ENCODE measurements at places on chromosomes 3 and 15. TPM values are rescaled to one million over a fixed set of nuclear protein-coding genes. Genes with fewer than 3 reads are reported as not detected.

ZDHHC23 gene
- 14.5 TPM for total RNA-seq

GRCh38 chr15:97893967-97894366, 66.5 kb upstream of the ARRDC4 start:
- no peak for DNase-seq

VGLL3 gene
- 5.5 TPM for total RNA-seq

DNA sequence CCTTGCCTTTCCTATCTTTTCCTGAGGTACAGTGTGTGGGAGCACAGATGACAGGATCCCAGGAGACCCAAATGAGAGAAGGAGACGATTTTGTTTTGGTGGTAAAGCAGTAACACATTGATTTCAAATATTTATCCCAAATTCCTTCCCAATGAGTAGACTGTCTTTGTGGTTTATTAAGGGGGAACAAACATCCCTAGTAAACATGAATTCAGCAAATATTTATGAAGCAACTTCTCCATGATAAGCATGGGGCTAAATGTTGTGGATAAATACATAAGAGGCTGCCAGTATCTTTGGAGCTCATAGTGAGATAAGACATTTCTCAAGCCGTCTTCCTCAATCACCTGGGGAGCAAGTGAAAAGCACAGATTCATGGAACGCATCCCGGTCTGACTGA, 460.8 kb upstream of the CFAP20DC start:
- DNase-seq = no peak

DNA sequence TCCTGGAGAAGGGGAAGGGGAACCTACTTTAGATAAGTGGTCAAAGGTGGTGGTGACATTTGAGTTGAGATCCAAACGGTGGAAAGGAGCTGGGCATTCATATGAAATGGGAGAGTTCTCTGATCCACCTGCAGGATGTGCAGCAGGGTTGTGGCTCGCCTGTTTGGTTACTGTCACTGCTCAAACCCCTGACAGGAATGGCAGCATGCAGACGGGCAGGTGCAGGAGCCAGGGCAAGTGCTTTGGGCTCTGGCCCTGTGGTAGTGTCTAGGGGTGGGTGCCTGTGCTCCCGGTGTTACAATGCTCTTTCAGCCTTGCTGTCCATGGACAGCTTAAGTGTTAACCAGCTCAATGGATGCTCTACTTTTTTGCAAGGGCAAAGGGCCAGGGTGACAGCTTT, 18.5 kb downstream of the PAQR9 start:
- no peak for DNase-seq

KLF15 gene
- 21.6 TPM for total RNA-seq

GRCh38 chr3:194972641-194973040, 287.0 kb downstream of the FAM43A start:
- no peak for DNase-seq

DNA sequence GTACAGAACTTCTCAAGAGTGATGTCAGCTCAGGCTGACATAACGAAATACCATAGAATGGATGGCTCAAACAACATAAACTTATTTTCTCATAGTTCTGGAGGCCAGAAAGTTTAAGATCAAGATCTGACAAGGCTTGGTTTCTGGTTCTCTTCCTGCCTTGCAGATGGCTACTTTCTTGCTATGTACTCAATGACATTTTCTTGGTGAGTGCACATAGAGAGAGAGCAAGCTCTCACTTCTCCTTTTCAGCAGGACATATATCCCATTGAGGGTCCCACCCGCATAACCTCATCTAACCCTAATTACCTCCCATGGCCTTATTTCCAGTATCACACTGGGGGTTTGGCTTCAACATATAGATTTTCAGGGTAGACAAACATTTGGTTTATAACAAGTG, 1072.1 kb downstream of the PLOD2 start:
- no peak for DNase-seq

DNA sequence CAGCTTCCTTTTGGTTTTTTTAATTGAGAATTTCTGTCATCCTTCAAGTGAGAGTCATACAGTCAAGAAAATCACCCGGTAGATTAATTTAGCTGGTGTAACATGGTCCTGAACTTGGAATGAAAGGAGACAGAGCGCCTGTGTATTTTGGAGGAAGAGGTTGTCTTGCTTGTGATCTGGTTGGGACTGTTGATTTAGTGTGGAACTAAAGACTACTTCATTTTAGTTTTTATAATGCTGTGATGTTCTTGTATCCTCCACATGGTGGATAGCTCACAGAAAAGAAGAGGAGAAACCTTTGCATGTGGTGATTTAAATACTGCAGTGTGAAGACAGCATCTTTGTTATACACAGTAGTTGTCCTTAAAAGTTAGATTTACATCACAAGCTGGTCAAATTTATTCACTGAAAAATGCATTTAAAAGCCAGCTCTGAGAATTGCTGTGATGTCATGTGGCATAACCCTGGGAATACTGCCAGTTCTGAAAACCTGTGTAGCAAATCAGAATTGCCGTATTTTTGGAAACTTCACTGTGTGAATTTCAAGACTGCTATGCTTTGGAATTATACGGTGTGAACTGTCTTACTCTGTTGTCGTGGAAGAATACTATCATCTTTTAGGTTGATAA, 268.5 kb downstream of the PTPRG start:
- DNase-seq = no peak

DNA sequence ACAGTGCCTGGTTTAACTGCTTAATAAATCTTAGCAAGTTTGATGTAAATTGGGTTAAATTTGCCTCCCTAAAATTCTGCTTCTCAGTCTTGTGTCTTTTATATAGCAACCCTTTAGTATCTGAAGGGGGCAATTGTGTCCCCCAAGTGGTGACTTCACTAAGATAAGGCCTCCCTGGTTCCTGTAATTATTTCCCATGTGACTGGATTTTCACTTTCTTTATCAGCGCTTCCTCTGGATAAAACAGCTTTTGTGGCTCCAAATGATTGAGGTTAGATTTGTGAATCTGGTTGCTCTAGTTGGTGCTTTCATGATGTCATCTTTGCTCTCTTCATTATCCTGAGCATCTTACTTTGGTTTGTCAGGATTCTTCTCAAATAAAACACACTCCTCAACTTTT, 334.3 kb upstream of the CTDSPL start:
- DNase-seq = no peak

- no peak for DNase-seq
Measured at GRCh38 chr3:194326192-194326967, 24.7 kb downstream of the CPN2 start.

GRCh38 chr3:148084931-148085330, 612.8 kb upstream of the AGTR1 start:
- DNase-seq = no peak

NUDT16 gene
- 81.1 TPM for total RNA-seq

GRCh38 chr3:192419312-192419711, 308.0 kb downstream of the FGF12 start:
- no peak for DNase-seq

- DNase-seq = no peak
Measured at GRCh38 chr15:60480888-60481287, 1.9 kb upstream of the ICE2 start.

RLBP1 gene
- total RNA-seq = not detected

KCNH8 gene
- 2.8 TPM for total RNA-seq

GRCh38 chr3:194169595-194169994, 33.6 kb downstream of the HES1 start:
- no peak for DNase-seq

DNA sequence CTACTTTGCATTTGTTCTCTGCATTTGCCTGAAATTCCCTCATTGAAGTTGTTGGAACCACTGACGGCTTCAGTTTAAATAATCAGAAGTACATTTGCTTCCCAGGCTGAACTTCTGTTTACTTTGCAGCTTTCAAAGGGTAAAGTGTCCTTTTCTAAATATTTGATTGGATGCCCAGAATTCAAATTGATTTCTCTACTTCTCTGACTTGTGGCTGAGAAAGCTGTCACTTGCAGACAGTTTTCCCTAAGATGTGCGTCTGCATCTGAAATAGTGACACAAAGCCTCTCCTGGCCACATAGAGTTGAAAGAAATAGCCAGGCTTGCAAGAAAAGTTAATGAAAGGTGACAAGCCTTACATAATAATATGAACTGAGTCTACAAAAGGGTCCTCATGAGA, 299.6 kb downstream of the THSD4 start:
- DNase-seq = no peak

DNA sequence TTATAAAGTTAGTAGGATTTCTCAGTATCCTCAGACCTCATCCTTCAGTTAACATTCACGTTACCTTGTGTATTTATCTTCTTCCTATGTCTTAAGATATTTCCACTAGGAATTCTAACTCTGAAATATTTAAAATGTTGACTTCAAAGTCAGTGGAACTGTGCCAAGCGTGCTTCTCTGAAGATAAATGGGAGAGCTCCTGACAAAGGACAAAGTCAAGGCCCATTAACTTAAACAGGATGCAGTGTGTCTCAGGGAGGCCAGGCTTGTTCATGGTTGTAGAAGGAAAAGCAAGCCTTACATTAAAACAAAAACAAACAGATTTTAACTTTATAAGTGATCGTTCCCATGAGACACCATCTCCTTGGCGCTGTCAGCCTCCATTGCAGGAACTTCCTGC, 41.5 kb downstream of the ABHD17C start:
- no peak for DNase-seq

CHRFAM7A gene
- 2.2 TPM for total RNA-seq

DNA sequence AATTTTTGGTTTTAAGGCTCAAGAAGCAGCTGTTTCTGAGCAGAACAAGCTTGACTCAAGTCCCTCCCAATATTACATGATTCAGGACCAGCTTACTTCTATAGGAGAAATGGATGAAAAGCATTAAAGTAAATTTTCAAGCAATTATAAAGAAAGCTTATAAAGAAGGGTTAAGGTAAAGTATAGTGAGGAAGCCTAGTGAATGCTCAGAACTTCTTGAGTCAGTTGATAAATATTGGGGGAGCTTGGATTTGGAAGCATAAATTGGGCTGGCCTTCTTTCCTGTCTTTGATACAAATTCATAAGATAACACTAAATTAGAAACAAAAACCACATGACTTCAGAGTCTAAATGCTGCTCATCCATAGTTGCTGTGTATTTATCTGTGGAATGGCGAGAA, 156.0 kb downstream of the CHL1 start:
- DNase-seq = no peak

- no peak for DNase-seq
Measured at GRCh38 chr3:105866656-105867653, 1.9 kb downstream of the CBLB start.

RARB gene
- 10.5 TPM for total RNA-seq

- peak; percentile 40 for DNase-seq
Measured at GRCh38 chr3:58696093-58696492, 29.5 kb upstream of the FAM3D start.

TRIM71 gene
- not detected for total RNA-seq

GRCh38 chr3:55090746-55091145, 162.9 kb upstream of the LRTM1 start:
- DNase-seq = no peak

DNA sequence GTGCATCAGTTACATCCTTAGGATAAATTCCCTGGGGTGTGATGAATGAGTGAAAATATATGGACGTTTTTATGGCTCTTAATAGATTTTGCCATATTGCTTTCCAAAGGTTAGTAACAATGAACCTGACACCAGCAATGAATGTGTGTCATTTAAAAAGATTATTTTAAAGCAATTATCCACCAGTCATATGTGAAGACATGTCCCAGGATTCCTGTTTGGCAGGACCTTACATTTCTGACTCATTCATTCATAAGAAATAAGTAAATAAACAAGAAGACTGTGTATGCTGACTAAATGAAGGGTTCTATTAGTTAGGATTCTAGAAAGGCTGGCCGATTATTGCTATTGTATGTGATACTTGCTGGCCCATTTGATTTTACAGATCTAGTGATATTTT, 201.5 kb downstream of the SOX2 start:
- no peak for DNase-seq

- no peak for DNase-seq
Measured at GRCh38 chr15:52163321-52164190, 27.6 kb downstream of the GNB5 start.

GRCh38 chr3:195213639-195214315, 57.2 kb downstream of the XXYLT1 start:
- DNase-seq = no peak

DNA sequence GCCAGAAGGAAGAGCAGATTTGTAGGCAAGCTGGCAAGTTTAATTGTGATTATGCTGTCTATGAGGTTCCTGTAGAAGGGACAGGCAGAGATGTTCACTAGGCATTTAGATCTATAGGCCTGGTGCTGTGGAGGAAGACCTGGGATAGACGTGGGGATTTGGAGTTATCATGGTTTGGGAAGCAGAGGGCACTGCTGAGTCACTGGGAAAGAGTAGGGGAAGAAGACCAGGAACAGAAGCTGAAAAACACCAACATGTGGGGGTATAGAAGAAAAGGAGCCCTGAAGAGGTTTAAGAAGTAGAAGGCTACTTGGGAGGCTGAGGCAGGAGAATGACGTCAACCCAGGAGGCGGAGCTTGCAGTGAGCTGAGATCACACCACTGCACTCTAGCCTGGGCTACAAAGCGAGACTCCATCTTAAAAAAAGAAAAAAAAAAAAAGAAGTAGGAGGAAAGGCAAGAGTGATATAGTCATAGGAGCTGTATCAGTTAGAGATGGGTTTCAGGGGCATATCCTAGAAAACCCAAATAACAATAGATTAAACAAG, 19.3 kb downstream of the GRK7 start:
- no peak for DNase-seq

GRCh38 chr3:56557831-56558170, 826 bp downstream of the CCDC66 start:
- no peak for DNase-seq

DNA sequence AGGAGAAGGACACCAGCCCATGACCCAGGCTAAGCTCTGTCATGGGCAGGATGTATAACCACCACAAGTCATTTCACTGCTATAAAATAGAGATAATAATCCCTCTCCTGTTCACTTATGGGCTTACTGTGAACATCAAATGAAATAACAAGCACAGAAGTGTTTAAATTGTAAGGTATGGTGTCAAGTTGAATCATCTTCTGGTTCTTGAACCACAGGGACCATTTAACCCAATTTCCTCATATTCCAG, 44.3 kb upstream of the TLE3 start:
- no peak for DNase-seq

DNA sequence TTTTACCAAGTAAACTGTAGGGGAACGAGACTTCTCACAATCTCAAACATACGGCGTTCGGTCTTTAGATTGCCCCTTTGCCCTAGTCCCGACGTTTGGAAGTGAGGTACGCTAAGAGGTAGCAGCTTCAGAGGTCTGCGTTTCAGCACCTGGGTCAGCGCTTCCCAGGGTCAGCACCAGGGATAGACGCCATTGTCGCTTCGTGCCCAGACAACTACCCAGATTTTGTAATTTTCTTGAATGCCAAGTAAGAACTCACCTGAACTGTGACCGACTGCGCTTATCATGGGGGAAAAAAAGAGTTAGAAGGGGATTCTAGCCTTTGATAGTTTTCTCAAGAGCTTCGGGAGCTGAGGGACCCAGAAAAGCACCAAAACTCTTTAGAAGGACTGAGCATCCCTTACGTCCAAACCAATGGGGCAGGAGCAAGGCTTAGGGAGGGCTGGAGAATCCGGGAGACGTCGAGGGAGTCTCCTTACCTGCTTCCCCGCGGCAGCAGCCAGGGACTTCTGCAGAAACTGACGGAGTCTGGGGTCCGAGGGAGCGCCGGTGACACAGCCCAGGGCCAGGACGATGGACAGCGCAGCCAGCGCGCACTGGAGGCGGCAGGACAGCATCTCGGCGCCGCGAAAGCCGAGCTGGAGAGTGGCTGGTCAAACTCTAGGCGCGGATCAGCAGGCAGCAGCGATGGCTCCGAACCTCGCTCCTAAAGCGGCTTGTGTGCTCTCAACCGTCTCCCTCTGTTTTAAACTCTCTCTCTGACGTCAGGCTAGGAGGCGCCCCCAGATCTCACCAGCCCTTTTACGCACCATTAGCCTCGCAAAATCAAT, at the start of gene SST:
Gene SST (minus strand): TSS at position 720 of the 830 bp plus-strand sequence. CDS start 103 bp downstream, at position 617.
- peak; percentile 87 for DNase-seq
